ENCODE measurements at places on chromosomes 3 and 15.

GRCh38 chr3:124923833-124924232 lies 10.7 kb downstream of the MUC13 start:
- DNase-seq = no peak

DNA sequence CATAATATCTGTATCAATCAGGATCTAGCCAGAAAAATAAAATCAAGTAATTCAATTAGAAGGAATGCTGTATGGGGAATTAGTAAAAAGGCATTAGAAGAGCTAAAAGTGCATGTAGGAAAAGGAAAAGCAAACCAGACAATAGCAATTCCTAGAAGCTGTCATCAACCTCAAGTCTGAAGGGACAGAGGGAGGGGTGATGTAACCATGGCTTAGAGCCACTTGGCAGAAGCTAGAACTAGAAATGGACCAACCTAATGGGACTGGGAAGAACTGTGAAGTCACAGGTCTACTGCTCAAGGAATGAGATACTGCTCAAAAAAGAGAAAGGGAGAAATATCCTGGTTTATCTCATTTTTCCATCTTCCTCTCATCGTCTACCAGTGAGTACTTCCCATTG lies 590.7 kb upstream of the SGO1 start:
- no peak for DNase-seq

- no peak for DNase-seq
Observed at GRCh38 chr3:72818092-72818773, 30.0 kb downstream of the SHQ1 start.

DNA sequence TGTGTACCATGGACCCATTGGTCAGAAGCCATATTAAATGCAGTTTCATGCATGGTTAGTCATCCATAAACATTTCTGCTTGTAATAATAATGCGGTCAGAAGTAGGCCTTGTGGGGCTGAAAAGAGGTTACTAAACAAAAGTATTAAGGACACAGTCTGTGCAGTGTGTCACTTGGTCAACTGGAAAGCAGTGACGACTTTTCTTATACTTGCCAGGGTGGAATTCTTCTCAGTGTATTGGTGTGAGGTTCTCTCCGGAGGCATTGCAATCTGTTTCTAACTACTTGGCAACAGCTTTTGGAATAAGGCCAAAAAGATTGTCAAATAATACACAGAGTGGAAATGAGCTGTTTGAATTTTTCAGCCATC lies 46.8 kb downstream of the CHL1 start:
- DNase-seq = no peak

GRCh38 chr3:5197470-5198312 lies 10.2 kb downstream of the EDEM1 start:
- DNase-seq = no peak

GRCh38 chr15:75928680-75929608 lies 25.3 kb downstream of the FBXO22 start:
- no peak for DNase-seq

DNA sequence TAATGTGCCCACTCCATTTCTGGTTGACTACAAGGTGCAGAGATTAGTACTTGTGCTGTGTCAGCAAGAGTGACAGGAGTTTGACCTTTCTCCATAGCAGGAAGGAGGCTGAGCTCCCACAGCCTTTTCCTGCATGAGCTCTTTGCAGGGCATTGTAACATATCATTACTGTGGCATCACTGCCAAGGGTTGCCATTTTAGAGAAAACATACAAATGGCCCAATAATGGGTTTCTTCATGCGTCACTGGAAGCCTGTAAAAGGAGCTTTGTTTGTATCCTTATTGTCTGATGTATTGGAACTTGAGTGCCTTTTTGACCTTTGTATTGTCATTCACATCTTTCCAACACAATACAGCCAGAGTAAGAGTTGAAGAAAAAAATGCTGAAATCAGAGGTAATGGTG lies 323.0 kb upstream of the CDIN1 start:
- DNase-seq = no peak

GRCh38 chr3:134371542-134372324 lies 2.5 kb downstream of the AMOTL2 start:
- no peak for DNase-seq

DNA sequence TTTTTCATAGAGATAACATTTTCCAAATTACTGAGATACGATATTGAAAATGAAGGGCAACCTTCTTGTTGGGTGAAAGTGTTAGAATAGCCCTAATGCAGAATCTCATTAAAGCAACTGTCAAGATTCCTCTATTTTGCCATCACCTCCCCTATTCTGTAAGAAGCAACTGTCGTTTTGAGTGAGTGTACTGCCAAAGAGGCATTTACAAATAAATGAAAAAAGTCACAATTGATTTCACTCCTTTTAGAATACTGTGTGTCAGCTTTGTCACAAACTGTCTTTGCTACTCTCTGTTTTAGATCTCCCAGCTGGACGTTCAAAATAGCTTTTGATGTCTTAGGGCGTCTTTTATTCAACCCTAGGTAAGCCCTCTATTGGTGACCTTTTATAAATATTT lies 322.8 kb upstream of the NAALADL2 start:
- DNase-seq = no peak

GRCh38 chr15:33737687-33738601 lies 230.4 kb upstream of the CHRM5 start:
- peak; percentile 10 for DNase-seq

GRCh38 chr3:40657623-40658022 lies 132.9 kb downstream of the ZNF621 start:
- no peak for DNase-seq

DNA sequence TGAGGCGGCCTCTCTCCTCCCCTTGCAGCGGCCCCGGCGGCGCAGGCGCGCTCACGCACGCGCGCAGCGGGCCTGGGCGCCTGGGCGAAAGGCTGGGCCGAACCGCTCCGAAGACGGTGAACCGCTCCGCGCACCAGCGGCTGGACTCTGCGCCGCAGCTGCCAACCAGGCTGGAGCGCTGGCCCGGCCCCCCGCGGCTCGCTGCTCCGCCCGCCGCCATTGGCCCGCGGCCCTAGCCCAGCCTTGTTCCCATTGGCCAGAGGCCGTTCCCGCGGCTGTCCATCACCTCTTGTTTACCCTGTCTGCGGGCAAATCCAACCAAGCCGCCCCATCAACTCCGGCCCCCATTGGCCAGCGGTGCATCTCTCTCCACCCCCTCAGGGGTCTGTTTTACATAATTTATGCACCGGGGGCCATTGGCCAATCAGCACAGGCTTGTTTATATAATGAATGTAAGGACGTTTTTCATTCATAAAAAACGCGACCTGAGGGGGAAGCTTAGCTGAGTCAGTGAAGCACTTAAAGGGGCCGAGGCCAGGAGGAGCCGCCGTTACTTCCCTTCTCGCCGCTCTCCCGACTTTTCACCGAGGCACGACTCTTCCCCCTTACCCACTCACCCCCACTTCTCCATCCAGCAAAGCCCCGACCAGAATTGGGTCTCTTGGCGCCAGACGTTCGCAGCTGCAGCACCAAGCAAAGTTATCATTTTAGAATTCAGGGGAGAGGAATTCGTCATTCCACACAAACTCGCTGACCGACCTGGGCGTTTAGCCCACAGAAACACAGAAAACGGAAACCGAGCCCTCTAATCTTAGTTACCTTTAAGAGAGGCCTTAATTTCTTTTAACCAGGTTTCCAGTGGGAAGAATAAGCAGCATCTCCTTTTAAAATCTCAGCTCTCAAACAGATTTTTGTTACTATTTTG lies at the start of gene ETV5:
ETV5 (minus strand) TSS at position 149 of the 925 bp plus-strand sequence. CDS start 3,221 bp downstream, outside the sequence.
- DNase-seq = peak; percentile 95

- DNase-seq = no peak
Observed at GRCh38 chr15:101063891-101064794, 145.0 kb downstream of the LRRK1 start.

DNA sequence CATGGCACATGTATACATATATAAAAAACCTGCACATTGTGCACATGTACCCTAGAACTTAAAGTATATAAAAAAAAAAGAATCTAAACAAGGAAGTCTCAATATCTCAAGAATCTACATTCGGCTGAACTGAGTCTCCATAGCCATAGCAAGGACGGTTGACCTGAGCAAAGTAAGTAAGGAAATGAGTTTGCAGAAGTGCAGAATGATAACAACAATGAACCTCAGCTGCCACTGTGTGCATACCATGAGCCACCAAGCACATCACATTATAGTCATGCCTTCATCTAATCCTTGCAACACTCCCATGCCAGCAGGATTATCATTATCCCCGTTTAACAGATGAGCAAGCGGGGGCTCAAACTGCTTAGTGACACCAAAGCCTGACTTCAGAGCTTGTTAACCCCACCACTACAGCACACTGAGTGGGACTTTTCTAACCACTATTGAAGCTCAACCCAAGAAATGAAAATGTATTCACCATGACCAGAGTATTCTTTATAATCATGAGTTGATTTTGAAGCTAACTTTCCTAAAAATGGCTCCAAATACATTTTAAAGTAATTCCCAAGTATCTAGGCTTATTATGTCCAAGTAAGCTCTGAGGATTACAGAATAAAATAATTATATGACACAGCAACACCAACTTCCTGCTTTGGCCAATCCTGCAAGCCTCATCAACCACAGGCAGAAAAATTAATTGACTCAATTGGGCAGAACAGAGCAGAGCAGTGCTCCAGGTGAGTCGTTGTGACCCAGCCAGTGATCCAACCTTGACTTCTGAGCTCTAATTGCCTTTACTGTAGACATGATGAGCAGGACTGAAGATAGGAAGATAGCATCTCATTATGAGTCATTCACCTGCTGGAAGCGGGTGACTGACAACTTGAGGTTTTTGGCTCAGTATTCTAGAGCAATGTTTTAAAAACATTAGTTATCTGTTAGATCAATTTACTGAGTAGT lies 47.3 kb upstream of the IL12A start:
- no peak for DNase-seq

- no peak for DNase-seq
Observed at GRCh38 chr3:170637306-170637705, 51.4 kb upstream of the SLC7A14 start.

GRCh38 chr3:196684548-196685407 lies 27.3 kb downstream of the CEP19 start:
- peak; percentile 26 for DNase-seq

GRCh38 chr3:22318325-22318724 lies 567.3 kb upstream of the ZNF385D start:
- no peak for DNase-seq

DNA sequence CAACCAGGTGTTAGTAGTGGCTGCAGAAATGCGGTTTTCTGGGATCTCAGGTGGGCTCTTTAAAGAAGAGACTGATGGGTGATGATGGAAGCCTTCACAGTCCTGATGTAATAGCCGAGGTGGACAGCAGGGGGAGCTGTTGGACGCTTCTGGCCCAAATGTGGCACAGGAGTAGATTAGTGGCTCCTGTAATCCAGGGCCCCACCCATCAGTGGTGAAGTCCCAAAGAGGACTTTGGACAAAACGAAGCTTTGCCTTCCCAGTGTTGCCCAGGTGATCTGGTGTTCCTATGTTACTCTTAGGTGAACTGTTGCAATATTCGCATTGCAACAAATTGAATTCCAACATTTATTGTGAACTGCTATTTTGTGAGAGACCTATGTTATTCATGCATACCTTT lies 31.8 kb upstream of the MYZAP start:
- peak; percentile 62 for DNase-seq

DNA sequence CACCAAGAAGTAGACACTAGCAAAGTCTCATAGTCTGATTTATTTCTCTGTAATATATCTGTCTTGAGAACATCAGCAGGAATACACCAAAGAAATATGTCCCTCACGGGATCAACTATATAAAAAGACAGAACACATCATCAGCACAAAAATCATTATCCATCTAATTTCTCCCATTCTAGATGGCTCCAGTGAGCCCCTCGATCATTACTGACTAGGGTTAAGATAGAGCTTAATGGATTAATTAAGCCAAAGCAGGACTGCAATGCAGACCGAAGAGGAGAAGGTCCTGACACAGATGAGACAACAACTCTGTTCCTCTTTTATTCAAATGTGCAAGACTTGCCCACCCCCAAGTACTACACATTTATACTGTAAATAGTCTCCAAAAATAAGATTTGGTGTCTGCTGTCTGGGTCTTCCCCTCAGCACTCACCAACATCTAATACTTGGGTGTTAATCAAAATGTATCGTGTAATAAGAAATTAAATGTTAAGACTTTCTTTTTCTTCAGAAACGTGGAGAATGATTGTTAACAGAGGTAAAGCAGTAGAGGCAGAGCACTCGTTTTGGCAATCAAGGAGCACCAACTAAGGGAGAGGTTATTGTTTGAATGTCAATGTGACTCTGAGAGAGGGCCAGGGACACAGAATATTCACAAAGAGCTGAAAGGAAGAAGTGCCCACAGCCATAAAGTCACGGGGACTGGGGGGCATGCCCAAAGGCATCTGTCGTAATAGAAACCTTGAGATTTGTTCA lies 133.6 kb downstream of the TIGIT start:
- no peak for DNase-seq

GRCh38 chr3:140540262-140540661 lies 137.6 kb upstream of the TRIM42 start:
- DNase-seq = no peak

GRCh38 chr15:45469441-45469840 lies 53.1 kb downstream of the SLC30A4 start:
- no peak for DNase-seq

GRCh38 chr3:53956586-53956985 lies 64.9 kb upstream of the SELENOK start:
- no peak for DNase-seq

Measured in activated CD4-positive, alpha-beta T cell treated with anti-CD3 and anti-CD28 coated beads, Interleukin-2, amount 50 U/mL, for 24 hours (primary cell).